Activated CD8-positive, alpha-beta memory T cell treated with anti-CD3 and anti-CD28 coated beads, Interleukin-2, amount 10 ng/mL, durations not matched to agents 7 days and 5 days (primary cell): ENCODE measurements at places on chromosomes 6 and 20. TPM values are rescaled to one million over a fixed set of nuclear protein-coding genes. Genes with fewer than 3 reads are reported as not detected.

DNA sequence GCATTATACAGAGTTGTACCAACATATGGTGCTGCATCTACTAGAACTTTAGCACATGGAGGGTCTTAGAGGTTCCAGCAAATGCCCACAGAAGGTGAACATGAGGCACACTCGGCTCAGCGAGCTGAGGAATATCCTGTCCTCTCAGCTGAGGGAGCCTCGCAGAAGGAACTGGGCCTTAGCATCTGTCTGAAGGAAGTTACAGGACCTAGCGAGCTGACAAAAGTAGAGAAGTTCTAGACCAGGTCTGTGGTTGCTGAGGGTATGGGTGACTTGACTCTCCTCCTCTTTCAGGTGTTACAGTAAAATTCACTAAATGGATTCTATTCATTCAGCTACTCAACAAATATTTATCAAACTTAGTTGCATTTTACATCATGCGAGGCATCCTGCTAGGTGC lies 157.2 kb downstream of the ZDHHC14 start:
- peak; percentile 68 for DNase-seq
- no peak overlapping the region for H3K4me3 ChIP-seq
- H3K4me1 ChIP-seq: peaks cover 56% of the 10 kb centered on the region
- H3K36me3 ChIP-seq: peaks cover 18% of the 10 kb centered on the region
- peak overlapping the region; percentile 52 for H3K27ac ChIP-seq

- no peak overlapping the region for H3K27ac ChIP-seq
- no peak overlapping the region for H3K4me3 ChIP-seq
- H3K4me1 ChIP-seq: peaks cover 18% of the 10 kb centered on the region
- H3K36me3 ChIP-seq: peaks cover 7% of the 10 kb centered on the region
Observed at GRCh38 chr6:453152-453551, 61.6 kb downstream of the IRF4 start.

The ZNF165 gene
- total RNA-seq: 0.61 TPM

DNA sequence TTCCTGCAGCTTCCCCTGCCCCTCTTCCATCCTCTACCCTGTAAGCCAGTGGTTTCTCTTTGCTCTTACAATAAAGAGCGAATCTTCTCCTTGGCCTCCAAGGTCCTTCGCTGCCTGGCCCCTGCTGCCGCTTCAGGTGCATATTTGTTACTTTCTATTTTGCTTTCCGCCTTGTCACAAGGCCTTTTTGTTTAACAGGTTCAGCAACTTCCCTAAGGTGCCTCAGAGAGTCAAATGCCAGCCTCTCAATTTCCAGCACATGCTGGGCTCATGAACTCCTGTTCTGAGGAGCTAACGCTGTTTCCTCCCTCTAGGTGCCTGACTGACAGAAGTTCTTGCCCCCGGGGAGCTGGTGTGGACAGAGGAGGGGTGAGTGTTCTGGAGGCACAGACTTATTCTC lies 42.4 kb upstream of the EPB41L1 start:
- H3K4me1 ChIP-seq: no peaks in the 10 kb centered on the region
- no peaks in the 10 kb centered on the region for H3K36me3 ChIP-seq
- no peak overlapping the region for H3K4me3 ChIP-seq
- H3K27ac ChIP-seq: no peak overlapping the region
- DNase-seq: no peak

DNA sequence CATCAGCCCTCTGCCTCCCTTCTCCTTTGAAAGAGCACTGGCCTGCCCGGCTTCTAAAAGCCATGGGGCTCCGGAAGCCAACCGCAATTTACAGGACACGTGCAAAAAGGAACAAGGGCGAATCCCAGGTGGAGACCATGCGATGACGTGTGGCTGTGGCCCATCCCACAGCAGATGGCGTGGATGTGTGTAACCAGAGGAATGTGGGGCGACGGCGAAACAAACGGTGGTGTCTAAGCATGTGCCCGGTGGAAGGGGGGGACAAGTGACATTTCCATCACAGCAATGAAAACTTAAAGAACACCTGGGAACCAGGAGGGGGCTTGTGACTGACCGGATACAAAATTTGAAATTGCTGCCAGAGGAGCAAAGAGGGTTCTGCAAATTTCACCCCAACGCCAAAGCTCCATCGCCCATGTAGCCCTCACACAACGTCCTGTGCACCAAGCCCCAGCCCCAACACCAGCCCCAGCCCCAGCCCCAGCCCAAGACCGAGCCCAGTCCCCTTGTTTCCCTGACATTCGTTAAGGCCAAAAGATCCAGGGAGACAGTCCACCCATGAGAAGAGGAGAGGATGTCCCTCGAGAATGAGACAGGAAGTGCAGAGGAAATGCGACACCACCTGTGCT lies 159.7 kb upstream of the ZNF337 start:
- peaks cover 61% of the 10 kb centered on the region for H3K27me3 ChIP-seq
- no peak for DNase-seq
- H3K4me1 ChIP-seq: peaks cover 25% of the 10 kb centered on the region
- no peaks in the 10 kb centered on the region for H3K36me3 ChIP-seq

DNA sequence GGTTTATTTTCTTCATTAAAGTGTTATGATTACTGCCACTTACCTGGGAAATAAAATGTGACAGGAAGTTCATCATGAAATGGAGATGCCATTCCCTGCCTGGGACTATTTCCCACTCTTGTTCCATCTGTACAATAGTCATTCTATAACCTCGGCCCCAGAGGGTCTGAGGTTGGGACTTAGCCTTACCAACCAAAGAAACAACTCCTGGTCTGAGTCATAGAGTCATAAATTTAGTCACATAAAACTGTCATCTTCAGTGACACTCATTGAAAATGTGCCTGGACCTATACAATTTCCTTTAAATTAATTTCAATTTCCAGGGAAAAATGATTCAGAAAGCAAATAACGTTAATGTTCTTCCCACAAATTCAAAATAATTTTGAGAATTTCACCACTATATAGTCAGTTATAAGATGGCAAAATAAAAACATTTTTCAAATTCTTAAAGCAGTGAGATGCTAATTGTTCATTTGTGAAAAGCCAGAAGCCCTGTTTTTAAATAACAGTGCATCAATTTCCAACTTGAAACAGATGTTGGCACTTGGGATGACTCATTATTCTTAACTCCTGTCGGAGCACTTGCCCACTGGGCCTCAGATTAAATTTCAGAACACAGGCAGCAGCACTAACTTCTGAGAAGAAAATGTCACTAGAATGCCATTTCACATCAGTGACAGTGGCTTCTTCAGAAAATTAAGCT lies 201.2 kb upstream of the SMLR1 start:
- peaks cover 25% of the 10 kb centered on the region for H3K36me3 ChIP-seq
- peak; percentile 68 for DNase-seq
- no peaks in the 10 kb centered on the region for H3K27me3 ChIP-seq
- peak overlapping the region; percentile 74 for H3K27ac ChIP-seq
- peaks cover 47% of the 10 kb centered on the region for H3K4me1 ChIP-seq

DNA sequence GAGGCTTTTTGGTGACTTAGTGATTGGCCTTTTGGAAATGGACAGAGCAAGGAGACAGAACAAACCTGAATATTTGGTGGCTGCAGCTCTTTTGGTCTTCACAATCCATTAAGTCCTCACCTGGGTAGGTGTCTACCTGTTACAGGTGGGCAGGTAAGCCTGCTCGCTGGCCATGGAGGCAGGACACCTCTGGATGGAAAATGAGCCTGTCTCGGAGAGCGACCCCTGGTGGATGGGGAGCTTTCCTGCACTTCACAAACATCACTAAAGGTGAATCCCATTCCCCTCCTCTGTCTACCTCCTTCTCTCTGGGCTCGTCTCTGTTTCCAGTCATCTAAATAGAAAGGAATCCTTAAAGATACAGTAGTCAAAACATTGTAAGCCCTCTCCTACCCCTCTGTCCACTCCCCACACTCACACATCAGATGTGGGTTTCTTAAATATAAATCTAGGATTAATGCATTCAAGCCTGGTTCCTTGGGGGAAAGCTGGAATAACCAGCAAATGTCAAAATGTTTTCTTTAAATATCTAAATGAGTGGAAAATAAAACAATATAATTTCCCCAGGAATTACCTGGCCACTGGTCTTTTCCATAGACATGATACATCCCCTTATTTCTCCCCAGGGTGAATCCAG lies 304.9 kb downstream of the CDH26 start:
- no peak overlapping the region for H3K27ac ChIP-seq
- H3K4me1 ChIP-seq: peaks cover 4% of the 10 kb centered on the region
- no peaks in the 10 kb centered on the region for H3K36me3 ChIP-seq
- DNase-seq: peak; percentile 55
- no peak overlapping the region for H3K4me3 ChIP-seq

GRCh38 chr20:57212534-57213276 lies 53.7 kb downstream of the BMP7 start:
- peaks cover 5% of the 10 kb centered on the region for H3K27me3 ChIP-seq
- H3K4me3 ChIP-seq: no peak overlapping the region
- no peak for DNase-seq
- H3K4me1 ChIP-seq: no peaks in the 10 kb centered on the region
- H3K36me3 ChIP-seq: no peaks in the 10 kb centered on the region

DNA sequence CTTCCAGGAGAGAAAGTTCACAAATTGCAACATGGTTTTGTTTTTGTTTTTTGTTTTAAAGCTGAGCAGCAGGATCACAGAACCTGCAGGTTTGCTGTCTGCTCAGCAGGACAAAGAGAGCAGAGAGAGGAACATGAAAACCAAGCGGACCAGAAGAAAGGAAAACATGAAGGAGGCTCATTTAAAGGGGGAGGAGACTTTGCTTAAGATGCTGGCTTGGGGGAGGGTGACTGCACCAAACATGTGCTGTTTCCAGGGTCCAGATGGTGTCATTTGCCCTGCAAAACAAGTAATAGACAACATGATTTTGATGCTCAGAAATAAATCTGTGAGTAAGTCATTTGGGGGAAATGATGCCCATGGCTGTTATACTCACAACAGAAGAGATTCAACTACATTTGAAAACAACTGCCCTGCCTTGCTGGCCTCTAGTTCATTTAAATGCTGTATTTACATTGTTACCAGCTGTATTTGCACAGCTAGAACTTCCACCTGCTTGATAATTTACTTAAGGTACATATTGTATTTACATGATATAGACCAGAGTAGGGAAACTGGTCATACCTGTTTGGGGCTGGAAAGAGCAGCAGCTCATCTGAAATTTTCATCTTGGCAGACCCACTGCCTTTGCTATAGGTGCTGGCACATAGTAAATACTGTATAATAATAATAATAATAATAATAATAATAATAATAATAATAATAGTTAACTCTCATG lies 32.2 kb upstream of the CHD6 start:
- H3K27ac ChIP-seq: no peak overlapping the region
- H3K36me3 ChIP-seq: no peaks in the 10 kb centered on the region
- H3K27me3 ChIP-seq: no peaks in the 10 kb centered on the region
- no peak for DNase-seq
- H3K4me3 ChIP-seq: no peak overlapping the region
- H3K4me1 ChIP-seq: no peaks in the 10 kb centered on the region

The CDH4 gene
- total RNA-seq: 0.02 TPM

- peak overlapping the region; percentile 63 for H3K4me3 ChIP-seq
- H3K4me1 ChIP-seq: peaks cover 9% of the 10 kb centered on the region
- H3K27ac ChIP-seq: no peak overlapping the region
Observed at GRCh38 chr6:43645613-43645964, 753 bp downstream of the RSPH9 start.

The KIFC1 gene
- total RNA-seq: 133 TPM

DNA sequence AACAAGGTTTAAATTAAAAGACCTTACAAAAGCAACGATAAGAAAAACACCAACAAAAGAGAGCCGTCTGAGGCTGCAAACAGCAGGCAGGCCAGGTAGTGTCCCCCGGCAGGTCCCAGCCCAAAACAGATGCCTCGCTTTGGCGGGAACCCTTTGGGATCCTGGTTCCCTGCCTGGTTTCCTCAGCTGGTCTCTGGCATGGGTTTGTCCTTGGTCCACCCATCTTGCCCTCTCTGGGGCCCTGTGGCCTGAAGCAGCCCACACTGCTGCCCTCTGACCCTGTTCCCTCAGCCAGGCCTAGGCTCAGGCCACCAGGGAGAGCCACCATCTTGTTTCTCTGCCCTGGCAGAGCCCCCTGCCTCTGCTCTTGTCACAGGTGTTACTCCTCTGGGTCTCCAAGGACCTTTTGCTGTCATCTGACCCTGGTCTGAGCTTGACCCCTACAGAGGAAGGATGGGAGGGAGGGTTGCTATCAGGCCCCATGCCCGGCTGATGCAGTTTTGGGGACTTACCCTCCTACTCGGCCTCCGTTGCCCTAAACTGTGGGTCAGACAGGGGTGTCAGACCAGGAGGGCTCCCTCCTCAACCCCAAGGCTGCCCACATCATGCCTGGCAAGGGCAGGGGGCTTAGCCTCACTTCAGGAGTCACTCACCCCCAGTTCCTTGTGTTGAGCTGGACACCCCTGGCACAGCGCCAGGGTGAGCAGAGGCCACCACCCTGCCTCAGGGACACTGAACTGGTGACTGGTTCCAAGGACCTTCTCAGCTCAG lies 30.6 kb upstream of the GRM4 start:
- no peak overlapping the region for H3K4me3 ChIP-seq
- no peak for DNase-seq
- no peaks in the 10 kb centered on the region for H3K36me3 ChIP-seq
- H3K27ac ChIP-seq: no peak overlapping the region
- peaks cover 2% of the 10 kb centered on the region for H3K27me3 ChIP-seq
- H3K4me1 ChIP-seq: no peaks in the 10 kb centered on the region

DNA sequence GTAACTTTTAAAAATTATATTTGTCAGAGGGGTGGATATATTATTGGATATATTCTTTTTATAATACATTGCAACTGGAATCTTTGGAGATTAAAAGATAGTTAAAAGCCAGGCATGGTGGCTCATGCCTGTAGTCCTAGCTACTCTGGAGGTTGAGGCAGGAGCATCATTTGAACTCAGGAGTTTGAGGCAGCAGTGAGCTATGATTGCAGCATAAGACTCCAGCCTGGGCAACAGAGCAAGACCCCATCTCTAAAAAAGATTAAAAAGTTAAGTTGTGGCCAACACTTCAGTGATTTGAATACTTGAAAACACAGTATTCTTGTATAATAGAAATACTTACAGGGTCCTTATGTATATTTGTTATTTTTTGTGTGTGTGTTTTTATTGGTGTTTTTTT lies 15.2 kb downstream of the MAPRE1 start:
- DNase-seq: no peak
- H3K4me1 ChIP-seq: peaks cover 56% of the 10 kb centered on the region

DNA sequence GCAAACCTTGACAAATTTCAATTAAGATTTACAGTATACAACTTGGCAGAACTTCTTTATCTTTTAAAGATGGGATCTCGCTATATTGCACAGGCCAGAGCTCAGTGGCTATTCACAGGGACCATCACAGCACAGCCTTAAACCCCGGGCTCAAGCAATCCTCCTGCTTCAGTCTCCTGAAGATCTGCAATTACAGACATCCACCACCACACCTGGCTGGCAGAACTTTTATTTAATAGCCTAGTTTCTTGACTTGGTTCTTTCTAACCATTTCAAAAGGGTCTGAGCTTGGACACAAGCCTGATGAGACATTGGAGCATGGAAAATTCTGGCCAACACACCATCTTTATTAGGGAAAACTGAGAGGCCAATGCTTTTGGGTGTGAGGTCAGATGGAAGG lies 151.6 kb upstream of the KCNG1 start:
- DNase-seq: no peak
- no peak overlapping the region for H3K4me3 ChIP-seq
- H3K4me1 ChIP-seq: no peaks in the 10 kb centered on the region
- H3K36me3 ChIP-seq: no peaks in the 10 kb centered on the region
- peaks cover 54% of the 10 kb centered on the region for H3K27me3 ChIP-seq
- no peak overlapping the region for H3K27ac ChIP-seq

The LAMP5 gene
- total RNA-seq: not detected
